ENCODE measurements at places on chromosomes 12 and 14. TPM values are rescaled to one million over a fixed set of nuclear protein-coding genes. Genes with fewer than 3 reads are reported as not detected.

The TESPA1 gene
- not detected for total RNA-seq

The ADAMTS20 gene
- total RNA-seq: under 0.01 TPM

The KCNC2 gene
- total RNA-seq: not detected

The KRT82 gene
- total RNA-seq: not detected

The BAG5 gene
- total RNA-seq: 30.4 TPM

The PLEK2 gene
- 3.0 TPM for total RNA-seq

The CPNE6 gene
- total RNA-seq: not detected

The FGF23 gene
- not detected for total RNA-seq

The FOS gene
- total RNA-seq: 13.8 TPM

The GPX2 gene
- not detected for total RNA-seq

The SLC15A5 gene
- total RNA-seq: under 0.01 TPM

The GON7 gene
- total RNA-seq: 10.5 TPM

The DPY19L2 gene
- total RNA-seq: 1.8 TPM

The HOXC9 gene
- total RNA-seq: 0.28 TPM

The TCL1A gene
- not detected for total RNA-seq

The TBC1D30 gene
- 0.28 TPM for total RNA-seq

The MYO1H gene
- total RNA-seq: not detected

The AICDA gene
- total RNA-seq: not detected

The IFNG-AS1 gene
- total RNA-seq: not detected

The KIF21A gene
- total RNA-seq: 3.6 TPM

The FAM181A gene
- not detected for total RNA-seq

The TMEM30B gene
- 0.14 TPM for total RNA-seq

The SAMD4A gene
- total RNA-seq: 17.2 TPM

The LTBR gene
- 71.6 TPM for total RNA-seq

The PLBD1 gene
- 1.1 TPM for total RNA-seq

The LRFN5 gene
- 1.3 TPM for total RNA-seq

The ORAI1 gene
- 4.1 TPM for total RNA-seq

The PMCH gene
- total RNA-seq: not detected

The FOXN4 gene
- not detected for total RNA-seq

The DAO gene
- not detected for total RNA-seq

The GCH1 gene
- total RNA-seq: 12.4 TPM

The LRRC10 gene
- not detected for total RNA-seq

The CLEC12A gene
- not detected for total RNA-seq

The RBP5 gene
- total RNA-seq: not detected

The KSR2 gene
- not detected for total RNA-seq

The MORN3 gene
- 0.65 TPM for total RNA-seq

The ERG28 gene
- 7.4 TPM for total RNA-seq

The C14orf132 gene
- total RNA-seq: 13.5 TPM

The CLEC1B gene
- not detected for total RNA-seq

The SLC10A1 gene
- not detected for total RNA-seq

The C14orf180 gene
- total RNA-seq: not detected

The TBX3 gene
- 22.0 TPM for total RNA-seq

The NCKAP5L gene
- 16.1 TPM for total RNA-seq

The FOXM1 gene
- total RNA-seq: 1.8 TPM

The SPPL3 gene
- total RNA-seq: 5.5 TPM

The PIANP gene
- total RNA-seq: not detected

The EIF2S3B gene
- total RNA-seq: 16.2 TPM

The FUT8 gene
- 137 TPM for total RNA-seq

The OR6C2 gene
- total RNA-seq: not detected

The GLS2 gene
- total RNA-seq: not detected

The PTPN21 gene
- total RNA-seq: 5.1 TPM

The TCL1B gene
- total RNA-seq: not detected

The OXA1L gene
- total RNA-seq: 52.9 TPM

The IL23A gene
- not detected for total RNA-seq

The RNF212B gene
- not detected for total RNA-seq

The PA2G4 gene
- 93.8 TPM for total RNA-seq

The SETD3 gene
- total RNA-seq: 29.2 TPM

The PAH gene
- total RNA-seq: not detected

The CACNA2D4 gene
- total RNA-seq: 0.43 TPM

All from smooth muscle cell of bladder (primary cell).